Activated gamma-delta T cell treated with anti-CD3 and anti-CD28 coated beads, Interleukin-2, amount 50 U/mL, for 16 hours (primary cell): ENCODE measurements at places on chromosomes 6 and 20.

DNA sequence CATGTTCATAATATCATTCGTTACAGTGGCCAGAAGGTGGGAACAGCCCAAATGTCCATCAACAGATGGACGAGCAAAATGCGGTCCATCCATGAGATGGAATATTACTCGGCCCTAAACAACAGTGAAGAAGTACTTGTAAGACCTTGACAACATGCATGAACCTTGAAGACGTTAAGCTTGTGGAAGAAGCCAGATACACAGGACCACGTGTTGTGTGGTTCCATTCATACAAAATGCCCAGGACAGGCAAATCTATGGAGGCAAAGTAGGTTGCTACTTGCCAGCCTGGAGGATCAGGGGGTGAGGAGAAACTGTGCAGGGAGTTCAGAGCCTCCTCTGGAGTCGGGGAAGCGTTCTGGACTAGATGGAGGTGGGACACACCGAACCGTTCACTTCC, 207.1 kb downstream of the ERMARD start:
- DNase-seq = no peak

DNA sequence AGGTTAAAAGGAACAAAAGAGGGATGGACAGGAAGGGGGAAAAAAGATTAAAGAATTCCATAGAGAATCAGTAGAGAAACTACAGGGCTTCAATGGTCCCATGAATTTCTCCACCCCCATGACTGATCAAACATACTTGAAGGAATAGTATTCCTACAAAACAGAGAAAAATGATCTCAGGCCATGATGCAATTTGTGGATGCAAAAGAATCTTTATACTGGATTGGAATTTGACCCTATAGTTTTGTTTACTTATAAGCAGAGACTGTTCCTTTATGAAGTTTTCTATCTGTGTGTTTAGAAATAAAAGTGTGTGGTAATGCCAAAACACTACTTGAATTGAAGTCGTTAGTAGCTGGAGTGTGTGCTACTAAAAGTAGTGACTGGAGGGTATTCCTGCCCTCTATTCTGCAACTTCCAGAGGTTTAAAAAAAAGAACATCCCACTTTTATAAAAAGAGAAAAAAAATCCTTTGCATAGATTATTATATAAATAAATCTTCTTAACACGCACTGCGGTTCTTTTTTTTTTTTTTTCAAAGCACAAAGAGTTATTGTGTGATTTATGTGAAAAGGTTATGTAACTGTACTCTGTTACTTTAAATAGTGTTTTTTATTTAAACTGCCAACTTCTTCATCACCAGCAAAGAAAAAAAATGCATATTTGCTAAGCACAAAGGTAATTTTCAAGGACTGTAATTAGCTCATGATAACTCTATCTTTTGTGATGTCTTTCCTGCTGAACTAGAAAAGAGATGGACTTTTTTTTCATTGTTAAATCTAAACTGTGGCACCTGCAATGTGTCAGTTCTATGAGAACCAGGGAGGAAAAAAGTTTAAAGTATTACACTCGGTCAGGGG, 214.5 kb upstream of the CITED2 start:
- no peak for DNase-seq

GRCh38 chr6:34563513-34563870, 7.4 kb upstream of the SPDEF start:
- DNase-seq = no peak

DNA sequence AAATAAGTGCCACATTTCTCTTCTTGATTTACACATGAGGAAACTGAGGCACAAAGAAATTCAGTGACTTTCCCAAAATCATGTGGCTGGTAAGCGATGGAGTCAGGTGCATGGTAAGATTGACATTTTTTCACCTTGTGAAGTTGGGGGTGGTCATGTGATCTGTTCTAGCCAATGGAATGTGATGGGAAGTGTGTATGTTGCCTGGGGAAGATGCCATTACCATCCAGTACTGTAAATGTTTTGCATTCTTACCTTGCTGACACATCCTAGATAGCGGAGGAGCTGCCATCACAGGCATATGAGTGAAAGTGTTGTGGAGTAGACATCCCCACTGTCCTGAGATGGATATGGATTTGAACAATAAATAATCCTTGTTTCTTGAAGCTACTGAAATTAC, 499.6 kb upstream of the SULF2 start:
- no peak for DNase-seq

DNA sequence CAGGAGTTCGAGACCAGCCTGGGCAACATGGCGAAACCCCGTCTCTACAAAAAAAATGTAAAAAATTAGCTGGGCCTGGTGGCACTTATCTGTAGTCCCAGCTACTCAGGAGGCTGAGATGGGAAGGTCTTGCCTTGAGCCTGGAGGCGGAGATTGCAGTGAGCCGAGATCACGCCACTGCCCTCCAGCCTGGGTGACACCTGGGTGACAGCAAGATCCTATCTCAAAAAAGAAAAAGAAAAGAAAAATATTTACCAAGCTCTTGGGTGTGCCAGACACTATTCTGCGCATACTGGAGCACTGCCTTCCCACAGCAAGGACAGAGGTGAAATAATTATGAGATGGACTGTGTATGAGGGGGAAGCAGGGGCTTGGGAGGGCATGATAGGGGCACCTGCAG, 19.6 kb downstream of the POFUT1 start:
- no peak for DNase-seq

DNA sequence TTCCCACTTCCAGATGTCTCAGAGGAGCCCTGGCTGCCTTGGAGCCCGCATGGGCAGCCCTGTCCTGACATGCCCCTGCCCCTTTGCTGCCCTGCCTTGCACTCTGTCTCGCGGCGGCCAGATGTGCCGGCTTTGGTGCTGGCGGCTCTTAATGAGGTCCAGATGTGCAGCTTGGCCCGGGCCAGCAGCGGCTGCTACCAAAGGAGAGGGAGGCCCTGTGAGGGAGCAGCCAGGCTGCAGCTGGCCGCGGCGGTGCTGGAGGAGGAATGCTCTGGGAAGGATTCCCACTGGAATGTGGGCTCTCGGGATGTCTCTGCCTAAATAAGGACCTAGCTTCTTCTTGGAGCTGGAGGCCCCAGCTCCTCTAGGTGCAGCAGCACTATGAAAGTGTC, 72.4 kb downstream of the FGD2 start:
- DNase-seq = no peak

DNA sequence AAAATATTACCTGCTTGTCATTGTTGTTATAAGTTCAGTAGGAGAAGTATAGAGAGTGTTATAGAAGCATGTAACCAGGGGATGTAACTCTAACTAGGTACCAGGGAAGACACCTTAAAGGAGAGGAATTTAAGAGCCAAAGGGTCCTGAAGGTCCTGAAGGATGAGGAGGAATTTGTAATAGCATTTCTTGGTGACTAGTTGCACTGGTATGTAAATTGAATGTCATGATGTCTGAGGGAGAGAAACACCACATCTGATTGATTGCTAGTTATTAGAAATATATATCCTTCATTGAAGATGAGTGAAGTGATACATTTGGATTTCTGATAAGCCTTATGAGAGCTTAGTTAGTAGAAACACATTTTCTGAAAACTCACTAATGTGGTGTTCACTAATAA, 643.8 kb downstream of the RFPL4B start:
- no peak for DNase-seq

DNA sequence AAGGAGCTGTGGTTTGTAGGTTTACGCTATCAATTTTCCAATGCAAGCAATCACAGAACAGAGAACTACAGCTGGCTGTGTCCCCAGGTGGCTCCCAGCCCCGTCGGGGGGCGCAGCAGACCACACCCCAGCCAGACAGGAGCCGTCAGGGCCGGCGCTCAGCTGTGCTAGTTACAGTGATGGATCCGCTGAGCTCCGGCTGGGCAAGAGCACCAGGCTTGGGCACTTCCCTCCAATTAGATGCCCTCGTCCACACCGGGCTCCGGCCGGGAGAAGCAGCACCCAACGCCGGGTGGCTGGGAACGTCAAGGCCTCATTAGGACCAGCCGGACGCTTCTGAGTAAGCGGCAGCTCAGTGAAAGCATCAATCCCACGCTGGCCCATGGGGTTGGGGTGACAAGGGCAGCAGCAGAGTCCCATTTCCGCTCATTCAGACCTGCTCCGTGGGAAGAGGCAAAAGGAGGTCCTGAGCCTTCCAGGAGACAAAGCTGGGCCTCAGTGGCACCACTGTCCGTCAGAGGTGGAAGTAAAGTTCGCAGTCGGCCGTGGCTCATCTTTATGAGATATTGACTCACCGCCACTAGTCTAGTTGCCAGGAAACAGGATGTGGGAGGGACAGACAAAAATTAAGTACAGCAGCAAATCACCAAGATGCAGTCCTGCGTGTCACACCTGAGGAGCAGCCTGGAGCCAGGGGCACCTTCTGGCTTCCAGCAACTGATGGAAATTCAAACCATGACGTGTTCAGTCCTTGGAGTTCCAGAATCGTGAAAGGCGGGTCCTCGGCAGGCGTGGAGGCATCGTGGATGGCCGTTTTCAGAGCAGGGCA, 164.1 kb downstream of the TAF4 start:
- no peak for DNase-seq

DNA sequence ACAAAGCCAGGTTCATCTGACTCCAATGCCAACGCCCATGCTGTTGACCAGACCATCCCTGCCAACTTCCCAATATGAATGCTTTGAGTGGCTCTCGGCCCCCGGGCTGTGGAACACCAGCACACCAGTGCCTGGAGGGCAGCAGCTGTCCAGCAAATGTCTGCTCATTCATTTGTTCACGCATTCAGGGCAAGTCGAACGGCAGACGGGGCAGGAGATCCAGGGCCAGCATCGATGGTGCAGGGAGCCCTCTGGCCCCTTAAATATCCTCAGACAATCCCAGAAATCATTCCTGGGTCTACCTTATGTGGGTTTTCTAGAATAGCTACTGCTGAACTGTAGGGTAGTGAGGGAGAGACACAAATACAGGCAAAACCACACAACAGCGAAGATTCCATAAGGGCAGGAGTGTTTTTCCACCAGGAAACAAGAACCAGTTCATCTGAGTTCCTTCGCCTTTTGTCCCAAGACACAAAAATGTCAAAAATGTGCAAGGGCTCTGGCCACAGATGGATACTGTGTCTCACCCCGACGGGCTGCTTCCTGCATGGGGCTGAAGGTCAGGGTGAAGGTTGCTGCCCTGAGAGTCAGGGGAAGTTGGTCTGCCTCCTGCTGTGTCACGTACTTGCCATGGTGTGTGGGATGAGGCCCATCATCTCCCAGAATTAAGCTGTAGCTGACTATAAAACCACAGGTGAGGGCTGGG, 15.5 kb downstream of the RIPOR3 start:
- DNase-seq = no peak
